ENCODE measurements at places on chromosomes 4 and X.

GRCh38 chrX:47595716-47596251 lies 13.5 kb downstream of the TIMP1 start:
- DNase-seq, result no peak

GRCh38 chr4:137705171-137705783 lies 173.0 kb upstream of the PCDH18 start:
- DNase-seq, result no peak

DNA sequence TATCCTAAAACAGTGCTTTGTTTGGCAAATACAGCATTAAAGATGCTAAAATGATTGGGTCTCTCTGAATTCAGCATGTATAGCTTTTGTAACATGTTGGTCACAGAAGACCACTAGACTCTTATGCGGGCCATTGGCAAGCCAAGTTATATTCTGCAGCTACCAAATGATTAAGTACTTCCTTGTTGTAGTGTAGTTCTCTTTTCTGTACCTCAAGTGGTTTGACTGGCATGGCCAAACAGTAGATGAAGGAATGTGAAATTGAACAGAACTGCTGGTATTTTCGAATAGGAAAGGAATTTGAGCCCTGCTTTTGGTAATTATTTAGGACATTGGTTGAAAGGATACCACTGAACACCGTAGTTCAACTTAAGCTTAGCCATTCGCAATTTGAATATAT lies 193.9 kb upstream of the GPC4 start:
- DNase-seq, result no peak

DNA sequence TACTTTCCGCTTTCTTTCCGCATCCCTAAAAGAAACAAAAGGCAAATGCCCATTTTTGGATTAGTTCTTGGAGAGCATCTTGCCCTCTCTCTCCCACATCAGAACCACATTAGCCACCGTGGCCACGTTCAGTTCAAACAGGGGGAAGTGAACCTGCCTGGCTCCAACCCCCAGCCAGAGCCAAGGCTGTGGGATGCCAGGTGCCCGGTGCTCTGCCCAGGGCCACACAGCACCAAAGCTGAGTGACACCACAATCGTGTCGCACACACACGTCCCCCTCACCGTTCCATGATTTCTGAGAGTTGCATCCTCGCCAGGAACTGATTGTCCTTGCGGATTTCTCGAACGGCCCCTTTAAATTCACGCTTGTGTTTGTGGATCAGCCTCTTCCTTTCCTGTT lies 24.3 kb downstream of the NOP14 start:
- DNase-seq, result no peak

- DNase-seq, result no peak
Measured at GRCh38 chr4:41719417-41719816, 29.1 kb downstream of the PHOX2B start.

DNA sequence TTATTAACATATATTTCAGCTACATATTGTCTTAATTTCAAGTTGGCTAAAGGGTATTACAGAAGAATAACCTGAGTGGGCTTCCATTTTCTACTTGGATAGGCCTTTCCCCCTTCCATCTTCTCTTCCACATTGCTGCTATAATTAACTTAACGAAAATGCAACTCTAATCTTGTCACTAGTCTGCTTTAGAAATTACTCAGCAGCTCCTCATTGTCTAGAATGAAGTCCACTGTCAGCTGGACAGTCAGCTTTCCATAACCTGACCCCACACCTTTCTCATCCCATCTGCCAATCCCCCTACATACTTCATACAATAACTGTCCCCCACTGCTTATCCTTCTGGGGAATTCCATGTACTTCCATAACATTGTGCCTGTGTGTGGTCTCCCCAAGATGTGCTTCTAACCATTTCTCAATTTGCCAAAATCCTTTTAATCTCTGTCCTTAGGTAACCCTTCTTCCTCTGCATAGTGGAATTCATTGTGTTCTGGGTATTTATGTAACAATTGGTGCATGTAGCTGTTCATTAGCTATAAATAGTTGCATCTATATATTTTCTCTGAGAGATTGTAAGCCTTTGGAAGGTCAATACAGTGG lies 4.8 kb downstream of the MND1 start:
- no peak for DNase-seq

GRCh38 chrX:71910643-71910985 lies at the start of gene NHSL2:
NHSL2 (plus strand) TSS chrX:71910845.
- peak; percentile 67 for DNase-seq

DNA sequence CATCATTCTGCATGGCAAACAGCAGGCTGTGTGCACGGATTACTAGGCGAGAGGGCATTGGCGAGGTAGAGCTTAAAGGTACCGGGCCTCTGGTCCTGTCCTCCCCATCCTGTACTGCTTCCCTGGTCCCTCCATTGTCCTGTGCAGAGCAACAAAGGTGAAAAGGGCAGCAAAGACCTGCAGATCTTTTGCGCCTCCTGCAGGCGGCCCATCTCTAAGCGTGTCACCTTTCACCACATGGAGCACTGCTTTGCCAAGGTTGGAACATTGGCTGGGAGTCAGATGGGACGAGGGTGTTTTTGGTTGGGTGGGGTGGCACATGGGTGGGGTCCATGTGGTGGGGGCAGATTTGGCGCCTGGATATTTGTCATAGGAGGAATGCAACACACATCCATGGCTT lies 64.7 kb upstream of the UXT start:
- peak; percentile 54 for DNase-seq

- DNase-seq, result no peak
Measured at GRCh38 chr4:89290727-89291516, 16.7 kb downstream of the GPRIN3 start.

- no peak for DNase-seq
Measured at GRCh38 chrX:66872771-66873170, 233.9 kb upstream of the EDA2R start.

DNA sequence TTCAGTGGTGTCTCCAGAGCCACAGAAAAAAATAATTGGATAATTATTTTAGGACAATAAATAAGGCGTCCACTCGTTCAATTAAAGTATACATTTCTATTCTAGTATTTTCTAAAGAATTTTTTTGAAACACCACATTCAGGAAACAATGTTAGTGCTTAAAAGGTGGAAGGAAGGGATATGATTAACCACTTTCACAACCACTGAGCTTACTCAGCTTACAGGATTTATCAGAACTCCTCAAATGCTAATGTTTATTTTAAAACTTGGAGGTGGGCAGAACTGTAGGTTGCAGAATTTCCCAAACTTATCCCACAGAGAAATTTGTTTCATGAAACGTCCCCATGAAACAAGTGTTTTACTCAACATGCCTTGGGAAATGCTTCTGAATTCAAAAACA lies 54.3 kb upstream of the MAGEB2 start:
- DNase-seq, result no peak

GRCh38 chr4:106875340-106875739 lies 160.8 kb downstream of the DKK2 start:
- peak; percentile 68 for DNase-seq

- DNase-seq, result peak; percentile 69
Measured at GRCh38 chrX:153935326-153935851, 552 bp upstream of the NAA10 start.

DNA sequence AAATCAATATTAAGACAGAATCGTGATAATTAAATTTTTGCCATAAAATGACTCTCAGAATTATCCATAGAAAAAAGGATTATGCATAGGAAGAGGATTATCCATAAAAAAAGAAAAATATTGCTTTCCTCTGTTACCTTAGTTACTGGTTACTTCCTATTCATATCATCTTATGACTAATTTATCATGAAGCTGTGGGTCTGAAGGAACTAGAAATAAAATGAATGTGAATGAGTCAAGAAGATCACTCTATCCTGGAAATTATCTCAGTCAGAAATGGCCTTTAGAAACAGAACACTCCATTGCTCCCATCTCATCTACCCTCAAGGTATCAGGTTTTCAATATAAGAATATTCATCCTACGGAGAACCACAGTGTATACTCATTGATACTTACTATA lies 19.4 kb downstream of the RPS6KA6 start:
- DNase-seq, result no peak

DNA sequence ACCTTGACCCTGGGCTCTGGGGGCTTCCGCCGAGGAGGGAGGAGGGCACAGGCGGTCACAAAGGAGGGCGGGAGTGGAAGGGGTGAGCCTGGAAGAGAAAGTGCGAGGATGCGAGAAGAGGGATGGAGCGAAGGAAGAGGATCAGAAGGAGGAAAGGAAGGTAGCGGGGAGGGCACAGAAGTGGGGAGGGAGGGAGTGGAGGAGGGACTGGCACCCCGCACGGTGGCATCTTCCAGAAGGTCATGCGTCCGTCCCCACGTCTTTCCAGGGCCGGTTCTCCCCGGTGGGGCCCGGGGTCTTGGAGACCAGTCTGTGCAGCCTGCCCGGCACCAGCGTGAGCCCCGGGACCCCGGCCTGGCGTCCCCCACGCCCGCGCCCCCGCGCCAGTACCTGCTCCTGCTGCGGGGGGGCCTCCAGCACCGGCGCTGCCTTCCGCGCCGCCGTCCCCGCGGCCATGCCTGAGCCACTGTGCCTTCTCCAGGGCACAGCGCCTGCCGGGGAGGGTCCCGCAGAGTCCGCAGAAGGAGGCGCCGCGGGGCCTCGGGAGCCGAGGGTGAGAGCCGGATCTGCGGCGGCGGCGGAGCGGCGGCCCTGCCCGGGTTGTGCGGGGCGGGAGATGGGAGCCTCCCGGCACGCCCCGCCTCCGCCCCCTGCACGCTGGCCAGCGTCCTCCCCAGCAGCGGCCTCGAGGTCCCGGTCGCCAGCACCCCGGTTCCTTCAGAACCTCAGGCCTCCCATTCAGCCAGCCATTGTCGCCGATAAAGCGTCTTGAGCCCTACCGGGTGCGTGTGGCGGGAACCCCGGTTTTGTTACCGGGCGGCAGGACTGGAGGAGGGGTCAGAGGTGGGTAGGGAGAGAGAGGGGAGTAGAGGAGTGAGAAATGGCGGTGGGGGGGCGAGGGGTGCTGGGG lies at the start of gene RNF175:
TSS of gene RNF175 (minus strand) at position 618 of the 910 bp plus-strand sequence. CDS start at position 456, 162 bp downstream.
- peak; percentile 63 for DNase-seq

DNA sequence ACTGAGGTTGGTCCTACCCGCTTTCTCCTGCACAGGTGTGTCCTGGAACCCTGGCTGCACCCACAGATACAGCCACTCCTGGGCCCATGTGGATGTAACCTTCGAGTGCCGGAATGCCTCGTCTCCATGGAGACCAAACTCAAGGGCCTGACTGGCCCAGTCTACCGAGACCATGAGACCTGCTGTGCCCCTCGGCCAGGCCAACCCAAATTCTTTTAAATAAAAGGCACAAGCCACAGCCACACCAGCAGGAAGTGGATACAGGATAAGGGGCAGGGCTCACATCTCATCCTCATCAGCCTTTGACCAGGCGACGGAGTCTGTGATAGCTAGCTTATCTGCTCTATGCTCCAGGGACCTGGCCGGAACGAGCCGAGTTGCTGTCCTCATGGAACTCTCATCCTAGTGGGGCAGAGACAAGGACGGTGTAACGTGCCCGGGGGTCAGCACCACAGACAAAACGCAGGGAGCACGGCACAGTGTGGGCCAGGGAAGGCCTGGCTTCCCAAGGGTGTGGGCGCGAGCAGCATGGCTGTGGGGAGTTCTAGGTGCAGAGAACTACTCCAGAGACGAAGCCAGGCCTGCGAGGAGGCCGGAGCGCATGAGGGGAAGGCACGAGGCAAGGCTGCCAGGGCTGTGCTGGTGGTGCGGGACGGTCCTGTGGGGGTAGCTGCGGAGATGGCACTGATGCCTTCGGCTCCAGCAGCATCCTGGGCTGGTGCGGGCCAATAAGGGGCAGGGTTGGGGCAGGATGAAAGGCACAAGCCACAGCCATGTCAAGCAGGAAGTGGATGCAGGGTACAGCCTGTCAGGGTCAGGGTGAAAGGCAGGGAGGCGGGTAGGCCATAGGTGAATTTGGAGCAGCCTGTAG lies 22.7 kb downstream of the NOP14 start:
- DNase-seq, result no peak

- no peak for DNase-seq
Measured at GRCh38 chrX:10649265-10649664, 28.9 kb upstream of the MID1 start.

- DNase-seq, result no peak
Measured at GRCh38 chr4:44257461-44257860, 191.1 kb downstream of the KCTD8 start.

- DNase-seq, result no peak
Measured at GRCh38 chrX:22383988-22384387, 111.3 kb downstream of the CBLL2 start.

DNA sequence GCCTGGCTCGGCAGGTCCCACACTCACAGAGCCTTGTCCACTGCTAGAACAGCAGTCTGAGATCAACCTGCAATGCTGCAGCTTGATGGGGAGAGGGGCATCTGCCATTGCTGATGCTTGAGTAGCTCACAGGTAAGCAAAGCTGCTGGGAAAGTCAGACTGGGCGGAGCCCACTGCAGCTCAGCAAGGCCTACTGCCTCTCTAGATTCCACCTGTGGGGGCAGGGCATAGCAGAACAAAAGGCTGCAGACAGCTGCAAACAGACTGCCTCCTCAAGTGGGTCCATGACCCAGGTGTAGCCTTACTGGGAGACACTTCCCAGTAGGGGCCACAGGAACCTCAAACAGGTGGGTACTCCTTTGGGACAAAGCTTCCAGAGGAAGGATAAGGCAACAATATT lies 110.6 kb upstream of the ADAMTS3 start:
- DNase-seq, result peak; percentile 73

DNA sequence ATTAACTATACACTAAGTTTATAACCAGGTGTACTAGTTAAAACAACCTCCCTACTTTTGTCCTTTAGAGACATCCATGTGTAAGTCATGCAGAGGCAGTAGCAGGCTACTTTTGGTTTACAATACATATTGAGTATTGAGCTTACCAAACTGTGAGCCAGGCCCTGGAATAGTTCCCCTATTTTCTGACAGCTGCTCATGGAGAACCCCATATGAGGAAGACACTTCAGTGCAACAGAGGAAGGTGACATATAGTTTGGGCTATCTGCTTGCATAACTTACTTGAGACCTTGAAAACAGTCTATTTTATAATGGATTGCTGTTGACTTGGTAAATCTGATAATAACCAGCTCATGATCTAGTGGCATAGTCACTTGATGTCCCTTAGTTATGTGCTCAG lies 190.5 kb downstream of the SH3BGRL start:
- DNase-seq, result no peak

GRCh38 chr4:61462451-61463326 lies 262.6 kb downstream of the ADGRL3 start:
- no peak for DNase-seq

GRCh38 chr4:108044951-108045686 lies 55.4 kb downstream of the HADH start:
- DNase-seq, result no peak

GRCh38 chr4:7032596-7032995 lies 10.6 kb upstream of the TADA2B start:
- DNase-seq, result no peak

DNA sequence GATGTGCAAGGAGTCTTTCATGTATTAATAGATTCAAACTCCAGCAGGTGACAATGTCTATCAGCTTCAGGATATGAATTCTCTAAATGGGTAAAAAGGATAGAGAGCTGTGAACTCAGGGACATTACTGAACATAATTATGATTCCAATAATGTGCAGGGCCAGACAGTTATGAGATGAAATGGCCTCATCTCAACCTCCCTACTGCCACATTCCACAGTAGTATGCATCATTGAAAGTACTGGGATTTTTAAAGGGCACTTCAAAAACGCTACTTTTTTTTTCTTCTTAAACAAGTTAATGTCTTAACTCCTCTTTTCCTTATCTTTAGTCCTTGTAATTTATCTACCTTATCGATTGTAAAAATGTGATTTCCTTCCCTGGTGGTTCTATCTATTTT lies 202.0 kb downstream of the APBB2 start:
- no peak for DNase-seq

GRCh38 chr4:69744157-69744478 lies 16.3 kb downstream of the SULT1B1 start:
- no peak for DNase-seq
